ENCODE measurements at places on chromosomes 5 and 9. TPM values are rescaled to one million over a fixed set of nuclear protein-coding genes. Genes with fewer than 3 reads are reported as not detected.

SOHLH1 gene
- not detected for polyA plus RNA-seq

GFI1B gene
- 1.4 TPM for polyA plus RNA-seq

RLN1 gene
- 0.59 TPM for polyA plus RNA-seq

PCDHGA4 gene
- 0.16 TPM for polyA plus RNA-seq

NIPAL4 gene
- polyA plus RNA-seq = 9.9 TPM

SLC2A6 gene
- 49.3 TPM for polyA plus RNA-seq

SLC6A7 gene
- polyA plus RNA-seq = not detected

- H3K36me3 ChIP-seq = no peaks in the 10 kb centered on the region
- DNase-seq = no peak
- peaks cover 36% of the 10 kb centered on the region for H3K4me1 ChIP-seq
These were observed 27.9 kb downstream of the RHOBTB3 start for GRCh38 chr5:95759005-95759404.

GRCh38 chr9:109372246-109372645 lies 51.4 kb upstream of the EPB41L4B start:
- H3K27ac ChIP-seq = no peak overlapping the region
- DNase-seq = no peak
- H3K36me3 ChIP-seq = peaks cover 4% of the 10 kb centered on the region
- H3K27me3 ChIP-seq = peaks cover 18% of the 10 kb centered on the region
- no peaks in the 10 kb centered on the region for H3K4me1 ChIP-seq
- H3K4me3 ChIP-seq = no peak overlapping the region

GRCh38 chr5:133455676-133456075 lies 156.7 kb downstream of the FSTL4 start:
- no peak overlapping the region for H3K4me3 ChIP-seq
- DNase-seq = no peak
- no peaks in the 10 kb centered on the region for H3K36me3 ChIP-seq
- H3K27ac ChIP-seq = no peak overlapping the region
- no peaks in the 10 kb centered on the region for H3K4me1 ChIP-seq
- H3K27me3 ChIP-seq = peaks cover 25% of the 10 kb centered on the region

DNA sequence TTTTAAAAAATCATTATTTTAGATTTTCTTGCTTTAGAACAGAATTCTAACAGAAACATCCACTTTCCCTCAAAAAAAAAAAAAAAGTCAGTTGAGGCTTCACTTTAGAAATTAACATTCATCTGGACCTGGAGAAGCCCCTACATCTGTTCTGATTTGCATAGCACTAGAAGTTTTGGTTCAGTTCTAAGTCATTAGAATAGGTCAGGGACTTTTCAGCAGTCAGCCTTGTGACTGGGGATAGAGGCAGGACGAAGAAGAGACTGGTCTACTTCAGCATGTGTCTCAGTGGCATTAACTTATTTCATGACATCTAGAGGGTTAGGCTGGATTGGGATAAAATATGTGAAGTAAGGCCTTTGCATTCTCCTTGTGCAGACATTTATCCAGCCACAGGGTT lies 215.8 kb upstream of the DAB2 start:
- no peaks in the 10 kb centered on the region for H3K36me3 ChIP-seq
- no peak for DNase-seq
- no peak overlapping the region for H3K4me3 ChIP-seq
- no peak overlapping the region for H3K27ac ChIP-seq
- H3K4me1 ChIP-seq = no peaks in the 10 kb centered on the region

- peaks cover 61% of the 10 kb centered on the region for H3K27me3 ChIP-seq
- no peak overlapping the region for H3K27ac ChIP-seq
- H3K4me3 ChIP-seq = no peak overlapping the region
- DNase-seq = no peak
- peaks cover 11% of the 10 kb centered on the region for H3K4me1 ChIP-seq
These were observed 42.6 kb downstream of the NACC2 start for GRCh38 chr9:136052472-136052880.

Measured in naive B cell (primary cell).